ENCODE measurements at places on chromosomes 13 and 19.

DNA sequence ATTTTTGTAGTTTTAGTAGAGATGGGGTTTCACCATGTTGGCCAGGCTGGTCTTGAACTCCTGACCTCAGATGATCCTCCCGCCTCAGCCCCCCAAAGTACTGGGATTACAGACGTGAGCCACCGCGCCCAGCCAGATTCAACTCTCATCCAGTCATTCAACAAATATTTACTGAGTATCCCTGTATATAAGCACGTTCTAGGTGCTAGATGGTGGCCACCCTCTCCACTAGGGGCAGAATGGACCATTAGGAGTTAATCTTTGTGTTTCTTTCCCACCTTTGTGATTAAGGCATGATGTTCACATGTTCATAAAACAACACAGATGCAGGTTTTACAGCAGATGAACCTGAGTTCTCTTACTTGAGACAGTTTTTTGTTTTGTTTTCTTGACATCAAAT is 7.3 kb downstream of the SHKBP1 start:
- DNase-seq = no peak

DNA sequence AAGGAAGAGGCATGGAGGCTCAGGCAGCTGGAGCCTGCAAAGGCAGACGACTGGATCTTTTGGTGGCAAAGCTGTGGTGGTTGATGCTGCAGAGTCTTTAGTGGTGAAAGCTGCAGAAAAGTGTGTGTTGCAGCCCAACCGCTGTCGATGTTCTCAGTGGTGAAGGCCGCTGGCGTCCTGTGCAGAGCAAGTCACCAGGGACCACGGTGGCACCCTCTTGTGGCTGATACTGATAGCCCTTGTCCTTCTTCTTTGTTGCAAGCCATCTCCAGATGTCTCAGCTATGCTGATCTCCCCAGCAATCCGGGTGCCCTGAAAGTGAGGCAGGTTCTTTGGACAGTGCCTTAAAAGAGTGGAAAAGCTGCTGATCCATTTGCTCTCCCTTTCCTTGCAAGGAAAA is 610.9 kb upstream of the PCDH9 start:
- DNase-seq = no peak

DNA sequence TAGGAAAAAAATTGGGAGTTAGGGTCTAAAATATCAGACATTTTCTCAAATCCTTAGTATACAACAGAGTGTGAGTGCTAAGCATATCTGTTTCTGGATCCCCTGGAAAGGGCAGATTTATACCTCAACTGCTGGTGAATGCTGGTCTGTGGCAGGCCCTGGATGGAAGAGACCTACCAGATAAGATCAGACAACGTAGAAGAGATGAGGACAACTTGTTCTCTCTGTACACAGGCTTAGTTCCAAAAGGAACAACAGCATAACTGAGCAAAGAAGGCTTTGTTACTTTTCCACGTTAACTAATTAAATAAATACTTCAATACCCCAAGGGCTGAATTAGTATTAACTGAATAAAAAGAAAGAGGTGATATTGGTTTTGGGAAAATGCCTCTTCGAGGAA is 1277.3 kb downstream of the SLITRK5 start:
- no peak for DNase-seq

DNA sequence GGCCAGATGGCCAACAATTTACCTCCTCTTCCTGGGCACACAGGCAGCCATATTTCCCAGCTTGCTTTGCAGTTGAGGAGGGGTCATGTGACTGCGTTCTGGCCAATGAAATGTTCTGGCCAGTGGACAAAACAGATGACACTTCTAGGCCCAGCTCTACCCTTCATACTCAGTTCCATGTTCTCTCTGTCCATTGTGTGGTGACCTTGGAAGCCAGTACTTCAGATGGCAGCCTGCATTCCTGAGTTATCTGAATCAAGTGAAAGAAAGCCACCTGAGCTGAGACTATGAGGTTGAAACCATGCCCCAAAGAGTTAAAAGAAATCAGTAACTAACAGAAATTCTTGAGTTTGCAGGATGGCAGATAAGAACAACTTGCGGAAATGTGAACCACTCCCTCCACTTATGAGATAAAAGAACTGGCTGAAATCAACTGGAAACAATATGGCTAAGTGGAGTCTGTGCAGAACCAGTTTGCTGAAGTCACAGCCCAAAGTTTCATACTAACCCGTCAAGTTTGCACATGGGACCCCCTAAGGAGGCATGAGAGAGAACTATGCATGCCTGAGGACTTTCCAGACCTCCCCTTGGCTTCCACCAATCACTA is 8.1 kb downstream of the FAM187B start:
- DNase-seq = no peak

DNA sequence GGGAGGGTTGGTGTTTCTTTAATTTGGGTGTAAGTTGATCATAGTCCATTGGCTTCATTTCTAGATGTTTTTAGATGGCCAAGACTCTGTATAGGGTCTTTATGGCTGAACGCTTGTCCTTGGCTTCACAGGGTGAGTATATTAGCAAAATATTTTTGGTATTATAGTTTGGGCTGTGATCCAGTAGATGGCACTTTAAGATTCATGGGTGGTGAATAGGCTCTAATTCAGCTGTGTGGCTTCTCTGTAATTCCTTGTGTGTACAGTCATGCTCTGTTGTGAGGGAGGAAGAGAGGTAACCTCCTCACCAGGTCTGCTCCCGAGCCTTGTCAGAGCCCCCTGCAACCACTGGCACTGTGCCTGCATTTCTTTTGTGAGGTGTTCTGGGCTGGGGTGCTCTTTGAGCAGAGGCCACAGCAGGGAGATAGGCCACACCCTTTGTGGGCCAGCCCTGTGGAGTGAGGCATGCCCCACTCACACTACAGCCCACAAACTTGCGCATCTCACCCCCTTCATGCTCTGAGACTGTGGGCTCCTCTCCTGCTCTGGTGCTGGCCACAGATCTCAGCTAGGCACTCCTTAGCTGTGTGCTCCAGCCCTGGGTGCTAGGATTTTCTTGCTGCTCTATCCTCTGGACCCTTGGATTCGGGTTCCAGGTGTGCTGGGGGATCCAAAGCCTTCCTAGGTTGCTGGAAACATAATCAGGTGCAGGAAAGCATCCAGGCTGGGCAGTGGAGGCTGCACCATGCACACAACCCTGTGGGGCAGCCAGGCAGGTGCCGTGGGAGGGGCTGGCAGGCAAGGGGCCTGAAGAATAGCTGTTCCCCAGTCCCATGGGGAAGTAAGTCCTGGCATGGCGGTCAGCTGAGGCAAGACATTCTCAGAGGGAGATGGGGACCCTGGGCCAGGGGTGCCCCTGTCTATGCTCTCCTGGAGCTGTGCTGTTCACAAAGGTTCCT is 193.9 kb downstream of the GPC5 start:
- no peak for DNase-seq

- DNase-seq = no peak
These were observed 407.8 kb downstream of the COG6 start for GRCh38 chr13:40063278-40063698.

- DNase-seq = no peak
These were observed 26.4 kb downstream of the MYO9B start for GRCh38 chr19:17101686-17102628.

- no peak for DNase-seq
These were observed 1.1 kb downstream of the RBM26 start for GRCh38 chr13:79404985-79405384.

- DNase-seq = no peak
These were observed 24.7 kb downstream of the RASA3 start for GRCh38 chr13:114107686-114108081.

DNA sequence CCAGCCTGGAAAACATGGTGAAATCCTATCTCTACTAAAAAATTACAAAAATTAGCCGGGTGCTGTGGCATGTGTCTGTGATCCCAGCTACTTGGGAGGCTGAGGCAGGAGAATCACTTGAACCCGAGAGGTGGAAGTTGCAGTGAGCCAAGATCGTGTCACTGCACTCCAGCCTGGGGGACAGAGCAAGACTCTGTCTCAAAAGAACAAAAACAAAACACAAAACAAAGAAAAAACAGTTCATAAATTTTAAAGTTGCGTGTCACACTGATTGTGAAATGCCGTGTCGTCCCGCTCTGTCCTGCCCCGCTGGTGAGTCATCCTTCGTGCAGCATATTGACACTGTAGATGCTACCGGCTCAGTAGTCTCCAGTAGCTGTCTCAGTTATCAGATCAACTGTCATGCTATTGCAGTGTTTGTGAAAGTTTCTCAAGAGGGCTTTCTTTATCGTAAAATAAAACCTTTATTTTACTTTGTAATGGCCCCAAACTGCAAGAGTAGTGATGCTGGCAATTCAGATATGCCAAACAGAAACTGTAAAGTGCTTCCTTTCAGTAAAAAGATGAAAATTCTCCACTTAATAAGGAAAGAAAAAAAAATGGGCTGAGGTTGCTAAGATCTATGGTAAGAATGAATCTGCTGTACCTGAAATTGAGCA is 36.4 kb upstream of the IGFL1 start:
- DNase-seq = no peak

- no peak for DNase-seq
These were observed 43.2 kb upstream of the HOMER3 start for GRCh38 chr19:18984251-18984650.

GRCh38 chr19:18322318-18322758 is 538 bp downstream of the LSM4 start:
- no peak for DNase-seq

DNA sequence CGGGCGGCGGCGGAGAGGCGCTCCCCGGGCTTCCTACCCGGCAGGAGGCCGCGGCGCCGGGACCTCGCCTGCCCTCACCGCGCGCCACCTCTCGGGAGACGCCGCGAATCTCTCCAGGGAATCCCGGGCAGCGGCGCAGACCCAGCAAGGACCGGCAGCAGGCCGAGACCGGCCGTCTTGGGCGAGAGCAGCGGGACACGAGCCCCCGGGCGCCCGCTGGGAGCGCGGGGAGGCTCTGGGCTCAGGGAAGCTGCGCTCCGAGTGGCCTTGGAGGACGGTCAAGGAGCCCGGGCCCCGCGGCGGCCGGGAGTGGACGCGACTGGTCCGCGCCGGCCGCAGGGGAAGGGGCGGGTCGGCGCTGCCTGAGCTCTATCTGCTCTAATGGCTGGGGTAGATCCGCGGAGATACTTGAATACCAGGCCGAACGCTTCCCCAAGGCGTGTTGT is 14.7 kb downstream of the CDX2 start:
- no peak for DNase-seq

- no peak for DNase-seq
These were observed 5.1 kb upstream of the FLT3LG start for GRCh38 chr19:49468746-49469447.
